ENCODE measurements at places on chromosomes 2 and 18. TPM values are rescaled to one million over a fixed set of nuclear protein-coding genes. Genes with fewer than 3 reads are reported as not detected.

DNA sequence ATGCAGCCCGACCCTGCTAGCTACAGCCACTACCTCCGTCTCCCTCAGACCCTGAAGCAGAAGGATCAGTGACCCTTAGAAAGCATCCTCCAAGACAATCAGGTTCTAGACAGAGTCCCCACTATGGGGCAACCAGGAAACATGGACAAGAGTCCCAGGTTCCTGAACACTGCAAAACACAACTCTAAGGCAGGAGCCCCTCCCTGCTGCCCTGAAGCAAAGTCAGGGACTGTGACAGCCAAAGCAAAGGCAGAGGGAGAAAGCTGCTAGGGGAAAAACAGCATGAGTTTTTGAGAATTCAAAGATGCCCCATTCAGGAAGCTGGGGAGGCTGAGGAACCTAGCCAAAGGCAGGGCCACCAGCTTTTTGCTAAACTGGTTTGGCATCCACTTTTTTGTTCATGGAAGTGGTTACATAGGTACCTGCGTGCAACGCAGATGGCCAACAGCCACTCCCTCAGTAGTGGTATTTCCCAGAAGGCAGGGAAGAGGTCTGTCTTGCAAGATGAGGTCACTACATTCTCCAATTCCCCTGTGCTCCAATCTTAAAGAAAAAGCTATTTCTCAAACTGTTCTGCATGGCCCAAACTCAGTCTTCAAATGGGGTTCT lies 33.2 kb downstream of the MYO5B start:
- no peak overlapping the region for H3K27ac ChIP-seq
- H3K27me3 ChIP-seq: no peaks in the 10 kb centered on the region
- H3K4me1 ChIP-seq: peaks cover 13% of the 10 kb centered on the region

Gene FAM228A
- 0.80 TPM for total RNA-seq

DNA sequence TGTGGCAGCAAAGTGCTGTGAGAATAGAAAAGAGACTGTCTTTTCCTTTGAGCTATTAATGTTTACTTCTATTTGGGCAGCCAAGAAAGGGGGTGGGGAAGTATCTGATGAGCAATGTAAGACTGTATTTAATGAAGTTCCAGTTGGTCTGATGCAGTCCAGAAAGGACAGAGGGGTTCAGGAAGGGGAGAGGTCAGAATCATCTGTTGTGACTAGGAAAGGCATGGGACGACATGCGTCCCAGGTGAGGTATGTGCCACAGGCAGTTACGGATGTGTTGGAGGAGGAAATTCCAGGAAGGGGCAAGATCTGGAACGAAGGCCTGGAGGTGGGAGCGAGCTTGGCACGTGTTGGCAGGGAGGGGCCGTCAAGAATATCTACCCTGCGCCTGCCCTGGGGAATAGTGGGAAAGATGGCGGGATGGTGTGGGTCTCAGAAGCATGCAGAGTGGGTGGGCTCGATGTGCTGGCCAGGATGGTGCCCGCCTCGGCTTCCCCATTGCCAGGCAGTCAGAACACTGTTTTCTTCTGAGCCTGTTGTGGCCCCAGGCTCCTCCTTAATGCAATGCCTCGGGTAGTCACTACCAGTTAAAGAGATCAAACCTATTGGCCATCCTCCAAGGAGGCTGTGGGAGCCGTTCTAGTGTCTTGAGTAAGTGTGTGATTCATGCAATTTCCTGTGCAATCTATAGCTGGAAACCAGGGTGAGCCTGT lies 57.8 kb upstream of the TXNDC2 start:
- no peaks in the 10 kb centered on the region for H3K36me3 ChIP-seq
- H3K4me3 ChIP-seq: no peak overlapping the region
- H3K4me1 ChIP-seq: peaks cover 8% of the 10 kb centered on the region
- H3K27me3 ChIP-seq: no peaks in the 10 kb centered on the region
- no peak overlapping the region for H3K27ac ChIP-seq

GRCh38 chr18:57426187-57426586 lies 9.0 kb upstream of the ONECUT2 start:
- no peak overlapping the region for H3K4me3 ChIP-seq
- H3K27ac ChIP-seq: no peak overlapping the region
- no peak for DNase-seq

GRCh38 chr18:63775166-63775730 lies at the start of gene SERPINB7:
Gene SERPINB7 (plus strand): TSS chr18:63775418. CDS start chr18:63782373, 6,955 bp downstream.
- no peaks in the 10 kb centered on the region for H3K27me3 ChIP-seq
- no peaks in the 10 kb centered on the region for H3K4me1 ChIP-seq
- no peak within 1 kb of the TSS for H3K27ac ChIP-seq
- H3K36me3 ChIP-seq: no peaks in the 10 kb centered on the region
- H3K4me3 ChIP-seq: no peak within 1 kb of the TSS
- DNase-seq: no peak

Gene PLGLB2
- 0.61 TPM for total RNA-seq

DNA sequence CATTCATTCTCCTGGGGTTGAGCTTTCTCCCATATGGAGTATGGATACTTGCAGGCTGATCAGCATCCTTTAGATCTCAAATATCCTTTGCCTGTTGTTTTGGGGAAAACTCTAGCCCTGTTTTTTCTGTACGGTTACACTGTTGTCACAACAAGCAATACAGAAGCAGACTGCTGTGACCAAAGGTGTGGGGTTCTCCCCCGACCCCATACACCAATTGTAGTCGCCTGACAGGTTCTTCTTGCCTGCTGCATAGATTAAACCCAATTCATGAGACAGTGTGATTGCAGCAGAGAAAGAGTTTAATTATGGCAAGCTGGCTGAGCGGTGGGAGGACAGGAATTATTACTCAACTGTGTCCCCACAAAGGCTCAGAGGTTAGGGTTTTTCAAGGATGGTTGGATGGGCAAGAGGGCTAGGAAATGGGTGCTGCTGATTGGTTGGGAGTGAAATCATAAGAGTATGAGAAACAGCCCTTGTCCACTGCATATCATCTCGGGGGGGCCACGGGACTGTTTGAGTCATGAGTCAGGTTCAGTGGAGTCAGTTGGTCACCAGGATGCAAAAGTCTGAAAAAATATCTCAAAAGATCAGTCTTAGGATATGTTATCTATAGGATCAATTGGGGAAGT lies 40.6 kb downstream of the ITGB1BP1 start:
- no peak overlapping the region for H3K27ac ChIP-seq
- no peak overlapping the region for H3K4me3 ChIP-seq
- no peaks in the 10 kb centered on the region for H3K4me1 ChIP-seq
- no peaks in the 10 kb centered on the region for H3K27me3 ChIP-seq
- no peak for DNase-seq

Gene KLHL29
- 16.2 TPM for total RNA-seq

GRCh38 chr2:195594919-195595694 lies 61.9 kb upstream of the SLC39A10 start:
- no peaks in the 10 kb centered on the region for H3K4me1 ChIP-seq
- H3K4me3 ChIP-seq: no peak overlapping the region
- no peak overlapping the region for H3K27ac ChIP-seq
- no peaks in the 10 kb centered on the region for H3K27me3 ChIP-seq
- no peak for DNase-seq

- no peak overlapping the region for H3K27ac ChIP-seq
- no peaks in the 10 kb centered on the region for H3K27me3 ChIP-seq
- H3K36me3 ChIP-seq: no peaks in the 10 kb centered on the region
- H3K4me1 ChIP-seq: no peaks in the 10 kb centered on the region
- H3K4me3 ChIP-seq: no peak overlapping the region
- no peak for DNase-seq
Measured at GRCh38 chr2:133553251-133553650, 15.0 kb downstream of the NCKAP5 start.

- no peak overlapping the region for H3K27ac ChIP-seq
- no peaks in the 10 kb centered on the region for H3K4me1 ChIP-seq
- H3K4me3 ChIP-seq: no peak overlapping the region
- DNase-seq: no peak
- no peaks in the 10 kb centered on the region for H3K36me3 ChIP-seq
- no peaks in the 10 kb centered on the region for H3K27me3 ChIP-seq
Measured at GRCh38 chr2:160719116-160719515, 225.5 kb upstream of the RBMS1 start.

Gene TRIM43
- not detected for total RNA-seq

DNA sequence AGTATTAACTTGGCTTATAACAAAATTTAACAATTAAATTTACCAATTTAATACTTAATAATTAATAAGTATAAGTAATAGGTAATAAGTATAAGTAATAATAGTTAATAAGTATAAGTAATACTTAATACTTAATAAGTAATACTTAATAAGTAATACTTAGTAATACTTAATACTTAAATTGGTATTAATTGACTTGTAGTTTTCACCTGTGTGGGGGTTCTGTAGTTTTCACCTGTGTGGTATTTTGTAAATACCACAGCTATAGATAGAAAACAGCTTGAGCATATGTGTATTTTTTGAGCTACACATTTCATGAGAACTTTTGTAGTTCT lies 55.4 kb downstream of the MAPRE2 start:
- peak overlapping the region; percentile 57 for H3K27ac ChIP-seq
- H3K27me3 ChIP-seq: no peaks in the 10 kb centered on the region
- H3K36me3 ChIP-seq: peaks cover 4% of the 10 kb centered on the region
- no peak for DNase-seq
- no peak overlapping the region for H3K4me3 ChIP-seq

DNA sequence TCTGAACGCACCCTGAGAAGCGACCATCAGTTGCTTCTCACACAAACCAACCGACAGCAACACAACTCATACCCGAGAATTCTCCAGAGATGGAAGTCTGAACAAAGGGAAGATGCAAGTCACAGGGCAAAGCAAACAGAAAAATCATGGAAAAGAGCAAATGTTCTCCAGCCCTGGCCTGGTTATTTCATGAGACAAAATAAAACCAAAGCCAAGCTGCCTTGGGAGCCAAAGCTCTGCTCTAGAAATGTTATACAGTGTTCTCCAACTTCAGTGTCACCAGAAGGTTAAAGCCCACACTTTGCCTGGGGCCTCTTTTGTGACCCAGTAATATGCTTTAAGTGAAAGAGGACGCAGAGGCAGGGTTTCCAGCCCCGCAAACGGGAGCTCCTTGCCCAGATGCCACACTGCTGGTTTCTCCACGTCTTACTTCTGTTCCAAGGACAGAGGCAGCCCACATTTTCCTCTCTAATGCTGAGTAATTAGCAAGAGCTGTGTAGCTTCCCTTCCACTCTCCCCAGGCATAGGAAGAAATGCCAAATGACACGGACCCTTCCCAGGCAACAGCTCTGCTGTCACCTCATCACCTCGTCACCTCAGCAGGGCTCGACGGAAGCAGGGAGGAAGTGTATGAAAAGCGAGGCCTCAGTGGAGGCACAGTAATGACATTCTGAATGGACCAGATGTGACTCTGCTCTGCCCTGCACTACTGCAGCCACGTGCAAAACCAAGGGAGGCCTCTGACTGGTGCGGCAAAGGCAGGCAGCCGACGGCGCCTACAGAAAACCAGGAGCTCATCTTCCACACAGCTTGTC lies 64.7 kb downstream of the FBXO15 start:
- no peaks in the 10 kb centered on the region for H3K4me1 ChIP-seq
- no peak for DNase-seq
- H3K27ac ChIP-seq: no peak overlapping the region
- H3K4me3 ChIP-seq: no peak overlapping the region

DNA sequence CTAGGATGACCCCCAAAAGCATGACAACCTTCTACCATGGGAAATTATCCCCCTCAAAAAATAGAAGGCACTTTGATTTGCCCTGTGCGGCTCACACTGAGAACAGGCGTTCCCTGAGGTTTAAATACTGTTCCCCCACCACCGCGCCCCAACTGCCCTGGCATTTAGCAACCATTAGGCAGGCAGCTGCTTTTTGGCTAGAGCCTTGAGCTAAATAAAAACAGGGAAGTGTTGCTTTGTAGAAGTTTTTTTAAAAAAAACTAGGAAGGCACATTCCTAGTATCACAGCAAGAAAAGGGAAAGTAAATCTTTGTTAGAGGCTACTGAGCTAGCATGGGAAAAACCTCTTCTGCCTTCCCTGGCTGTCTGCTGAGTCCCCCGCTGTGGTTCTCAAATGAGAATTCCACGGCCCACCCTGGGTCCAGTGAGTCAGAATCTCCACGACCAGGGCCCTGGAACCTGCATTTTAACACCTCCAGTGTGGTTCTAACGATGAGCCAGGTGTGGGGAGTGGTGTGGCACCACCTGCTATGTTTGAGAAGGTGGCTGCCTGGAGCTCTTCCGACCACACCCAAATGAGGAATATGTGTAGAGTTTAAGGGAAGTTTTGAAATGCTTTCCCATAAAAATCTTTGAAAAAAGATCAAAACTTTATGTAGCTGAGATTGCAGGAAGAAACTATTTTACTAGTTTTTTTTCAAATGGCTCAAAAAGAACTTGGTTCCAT lies 66.4 kb downstream of the VIT start:
- no peak overlapping the region for H3K27ac ChIP-seq
- H3K4me1 ChIP-seq: no peaks in the 10 kb centered on the region
- H3K27me3 ChIP-seq: no peaks in the 10 kb centered on the region
- no peaks in the 10 kb centered on the region for H3K36me3 ChIP-seq

- H3K4me1 ChIP-seq: no peaks in the 10 kb centered on the region
- no peak for DNase-seq
- H3K27ac ChIP-seq: no peak overlapping the region
- no peaks in the 10 kb centered on the region for H3K27me3 ChIP-seq
- no peak overlapping the region for H3K4me3 ChIP-seq
Measured at GRCh38 chr18:23583071-23583865, 3.0 kb downstream of the NPC1 start.

GRCh38 chr18:76212960-76213359 lies 282.1 kb downstream of the ZNF516 start:
- no peak for DNase-seq
- no peaks in the 10 kb centered on the region for H3K27me3 ChIP-seq
- H3K27ac ChIP-seq: no peak overlapping the region
- H3K36me3 ChIP-seq: no peaks in the 10 kb centered on the region
- no peak overlapping the region for H3K4me3 ChIP-seq

DNA sequence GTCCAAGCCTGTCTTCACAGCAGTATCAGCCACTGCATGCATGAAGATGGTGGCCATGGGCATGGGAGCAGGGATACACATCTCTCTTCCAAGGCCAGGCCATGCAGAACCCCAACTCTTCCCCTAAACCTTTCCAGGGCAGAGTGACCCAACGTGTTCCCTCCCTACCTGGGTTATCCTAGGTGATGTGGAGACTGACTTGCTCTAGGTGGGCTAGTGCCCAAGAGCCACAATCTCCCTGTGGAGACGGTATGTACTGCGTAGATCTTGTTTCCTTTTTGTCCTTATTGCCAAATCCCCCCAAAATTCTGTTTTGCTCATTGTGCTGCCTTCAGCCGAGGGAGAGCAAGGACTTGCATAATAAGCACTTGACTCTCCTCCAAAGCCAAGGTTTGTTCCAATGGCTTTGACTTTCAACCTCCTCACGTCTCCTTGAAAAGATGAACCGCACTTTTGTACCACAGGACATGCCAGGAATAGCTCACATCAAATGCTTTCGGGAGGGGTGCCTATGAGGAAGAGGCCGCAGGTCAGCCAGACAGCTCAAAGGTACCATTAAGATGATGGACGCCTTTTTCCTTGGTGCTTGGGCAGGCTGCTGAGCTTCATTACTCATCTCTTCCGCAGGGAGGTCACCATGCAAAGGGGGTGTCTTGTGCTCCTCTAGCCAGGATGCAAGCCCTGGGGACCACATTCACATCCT lies 76.2 kb upstream of the GLI2 start:
- DNase-seq: no peak
- no peak overlapping the region for H3K4me3 ChIP-seq
- H3K27me3 ChIP-seq: no peaks in the 10 kb centered on the region
- H3K4me1 ChIP-seq: no peaks in the 10 kb centered on the region
- no peaks in the 10 kb centered on the region for H3K36me3 ChIP-seq
- no peak overlapping the region for H3K27ac ChIP-seq

Data from lung (tissue), 17 donors.